K562 (cell line): ENCODE measurements at places on chromosomes 7 and 10. TPM values are rescaled to one million over a fixed set of nuclear protein-coding genes. Genes with fewer than 3 reads are reported as not detected.

TAF3 gene
- total RNA-seq, result 9.2 and 9.6 TPM in 2 replicates

IL15RA gene
- 9.4 and 11.7 TPM in 2 replicates for total RNA-seq

TAC1 gene
- not detected in 2 replicates for total RNA-seq

CHRM2 gene
- 0.04 TPM in 1 of 2 replicates, not detected in the other for total RNA-seq

NHLRC2 gene
- total RNA-seq, result 22.4 and 23.1 TPM in 2 replicates

MYH16 gene
- not detected in 2 replicates for total RNA-seq

SEMA3C gene
- 0.16 TPM in 2 replicates for total RNA-seq

RSPH10B2 gene
- 0.29 TPM in 1 of 2 replicates, not detected in the other for total RNA-seq

FRMPD2 gene
- 0.38 and 0.44 TPM in 2 replicates for total RNA-seq

TRIM74 gene
- not detected in 2 replicates for total RNA-seq

RARRES2 gene
- total RNA-seq, result 1.7 and 1.8 TPM in 2 replicates

KDM7A gene
- total RNA-seq, result 7.6 and 7.8 TPM in 2 replicates

HKDC1 gene
- 0.04 TPM in 1 of 2 replicates, not detected in the other for total RNA-seq

CARD11 gene
- total RNA-seq, result 11.4 and 12.8 TPM in 2 replicates

MLXIPL gene
- 10.2 and 11.8 TPM in 2 replicates for total RNA-seq

CASP2 gene
- 64.8 and 64.9 TPM in 2 replicates for total RNA-seq

GRCh38 chr7:148967602-148968001 is 60.7 kb downstream of the PDIA4 start:
- no peak for DNase-seq

DNA sequence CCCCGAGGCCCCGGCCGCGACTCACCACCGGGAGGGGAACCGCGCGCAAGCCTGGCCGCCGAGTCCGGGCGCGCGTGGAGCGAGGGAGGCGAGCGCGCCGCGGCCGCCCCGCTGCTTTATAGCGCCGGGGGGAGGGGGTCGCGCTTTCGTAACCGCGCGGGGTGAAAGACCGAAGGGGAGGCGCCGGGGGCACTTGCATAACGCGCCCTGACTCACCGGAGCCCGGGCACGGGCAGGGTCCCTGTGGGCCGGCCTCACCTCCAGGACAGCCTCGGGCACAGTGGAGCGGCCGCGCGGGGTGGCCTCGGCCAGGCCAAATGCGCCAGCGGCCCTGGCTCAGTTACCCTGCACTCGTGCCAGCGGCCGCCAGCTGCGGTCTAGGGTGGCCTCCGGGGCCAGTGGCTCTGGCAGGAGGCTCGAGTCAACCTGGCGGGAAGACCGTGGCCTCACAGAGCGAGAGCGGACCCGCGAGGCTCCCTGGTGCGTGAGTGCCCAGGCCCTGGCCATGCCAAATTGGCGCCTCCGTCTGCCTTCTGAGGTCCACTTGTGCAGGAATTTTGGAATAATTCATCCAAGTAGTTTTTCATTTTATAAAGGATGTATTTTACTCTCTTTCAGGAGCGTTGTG is at the start of gene RBP4:
TSS of gene RBP4 (minus strand) at position 90 of the 628 bp plus-strand sequence. CDS start 207 bp downstream, outside the sequence.
- DNase-seq, result no peak

- DNase-seq, result no peak
Measured at GRCh38 chr10:132113206-132113605, 47.5 kb downstream of the JAKMIP3 start.

GRCh38 chr10:92592761-92593618 is at the start of gene KIF11:
Gene KIF11, plus strand, starts transcription at chr10:92593130. Its CDS starts 246 bp downstream, at chr10:92593376.
- DNase-seq, result peak; percentile 97

DNA sequence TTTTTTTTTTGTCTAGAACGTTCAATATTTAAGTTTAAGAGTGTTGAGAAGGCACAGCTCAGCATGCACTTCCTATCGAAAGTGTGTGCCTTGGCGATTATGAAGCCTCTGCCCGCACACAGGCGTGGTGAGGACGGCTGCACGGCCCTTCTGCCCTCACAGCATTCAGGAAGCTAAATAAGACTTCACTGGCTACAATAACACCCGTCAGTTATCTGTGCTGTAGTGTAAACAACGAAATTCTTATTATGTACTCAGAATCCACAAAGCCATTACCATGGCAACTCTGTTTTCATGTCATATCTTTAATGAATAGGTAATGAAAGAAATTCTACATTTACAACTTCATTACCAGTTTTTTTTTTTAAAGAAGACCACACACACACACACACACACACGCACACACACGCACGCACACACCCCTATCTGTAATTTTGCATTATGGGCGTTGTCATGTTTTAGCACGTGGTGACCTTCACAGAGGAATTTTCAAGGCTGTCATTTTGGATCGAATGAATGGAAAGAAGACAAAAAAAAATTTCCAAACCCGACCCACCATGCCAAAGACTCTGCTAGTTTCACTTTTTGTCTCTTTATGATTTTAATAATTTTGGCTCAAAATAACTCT is 254.8 kb upstream of the CTBP2 start:
- DNase-seq, result no peak

GRCh38 chr10:50807851-50808776 is 68.4 kb downstream of the ASAH2B start:
- DNase-seq, result no peak

DNA sequence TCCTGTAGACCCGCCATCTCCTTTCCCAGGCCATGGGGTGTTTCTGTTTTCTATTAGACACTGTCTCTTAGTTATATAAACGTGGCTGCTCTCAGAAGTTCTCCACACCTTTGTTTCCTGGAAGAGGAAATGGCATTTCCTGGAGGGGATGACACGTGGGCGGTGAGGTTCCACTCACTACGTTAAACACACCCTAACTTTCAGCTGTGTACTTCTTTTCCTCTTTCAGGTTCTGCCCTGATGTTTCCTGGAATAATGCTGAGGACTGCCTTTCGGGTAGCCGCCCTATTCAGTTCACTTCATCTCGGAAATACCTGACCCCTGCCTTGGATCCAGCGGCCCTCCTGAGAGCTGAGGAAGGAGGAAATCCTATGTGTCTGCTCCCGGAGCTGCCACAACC is 3.4 kb upstream of the PRKCQ start:
- peak; percentile 73 for DNase-seq

- no peak for DNase-seq
Measured at GRCh38 chr10:125726914-125727313, 7.4 kb downstream of the EDRF1 start.

GRCh38 chr7:6530626-6531491 is 20.4 kb downstream of the GRID2IP start:
- DNase-seq, result peak; percentile 61

DNA sequence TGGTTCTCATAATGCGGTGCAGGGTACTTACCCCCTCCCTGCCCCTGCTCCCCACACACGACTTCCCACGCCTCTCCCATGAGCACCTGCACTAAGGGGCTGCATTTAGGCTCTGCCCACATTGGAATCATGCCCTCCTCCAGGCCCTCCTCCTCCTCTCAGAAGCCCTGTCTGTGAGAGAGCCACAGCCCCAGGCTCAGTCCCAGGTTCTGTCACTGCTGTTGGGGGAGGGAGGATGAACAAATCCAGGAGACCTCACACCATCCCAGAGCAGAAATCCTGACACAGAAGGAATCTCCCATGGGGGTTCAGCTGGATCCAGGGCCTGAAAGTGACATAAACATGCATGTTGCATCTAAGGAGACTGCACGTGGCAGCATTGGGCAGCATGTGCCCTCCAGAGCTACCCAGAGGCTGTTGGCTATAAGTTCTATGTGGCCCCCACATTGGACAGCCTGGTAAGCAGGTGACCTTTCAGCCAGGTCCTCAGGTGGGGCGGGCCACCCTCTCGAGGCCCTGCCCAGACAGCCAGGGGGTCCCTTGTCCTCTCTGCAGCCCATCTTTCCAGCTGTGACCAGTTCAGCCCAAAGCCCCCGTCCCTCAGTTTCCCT is 1.6 kb upstream of the PILRA start:
- no peak for DNase-seq

GRCh38 chr10:50990568-50991455 is 83.5 kb upstream of the PRKG1 start:
- no peak for DNase-seq

- no peak for DNase-seq
Measured at GRCh38 chr10:132820056-132820455, 34.1 kb upstream of the NKX6-2 start.

DNA sequence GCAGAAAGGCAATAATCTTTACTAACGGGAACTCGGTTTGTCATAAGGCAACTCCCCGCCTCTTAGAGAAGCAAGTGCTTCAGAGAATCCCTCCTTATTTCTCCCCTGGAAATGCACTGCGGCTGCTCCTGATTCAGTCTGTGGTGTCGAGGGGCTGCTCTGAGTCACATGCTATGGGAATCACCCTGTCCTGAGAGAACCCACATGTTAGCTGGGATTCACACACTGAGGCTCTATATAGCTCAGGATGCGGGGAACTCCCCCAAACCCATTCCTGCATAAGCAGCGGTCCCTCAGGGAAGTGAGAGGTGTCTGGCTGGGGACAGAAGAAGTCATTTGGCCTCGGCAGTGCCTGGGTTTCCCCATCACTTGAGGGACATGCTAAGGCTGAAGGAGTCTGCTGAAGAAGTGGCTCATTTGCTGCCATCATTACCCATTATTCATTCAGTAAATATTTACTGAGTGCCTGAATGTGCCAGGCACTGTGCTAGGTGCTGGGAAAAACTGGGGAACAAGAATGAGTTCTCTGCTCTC is 87.5 kb downstream of the ATXN7L1 start:
- no peak for DNase-seq

- DNase-seq, result no peak
Measured at GRCh38 chr7:55484834-55485233, 87.5 kb downstream of the VOPP1 start.

DNA sequence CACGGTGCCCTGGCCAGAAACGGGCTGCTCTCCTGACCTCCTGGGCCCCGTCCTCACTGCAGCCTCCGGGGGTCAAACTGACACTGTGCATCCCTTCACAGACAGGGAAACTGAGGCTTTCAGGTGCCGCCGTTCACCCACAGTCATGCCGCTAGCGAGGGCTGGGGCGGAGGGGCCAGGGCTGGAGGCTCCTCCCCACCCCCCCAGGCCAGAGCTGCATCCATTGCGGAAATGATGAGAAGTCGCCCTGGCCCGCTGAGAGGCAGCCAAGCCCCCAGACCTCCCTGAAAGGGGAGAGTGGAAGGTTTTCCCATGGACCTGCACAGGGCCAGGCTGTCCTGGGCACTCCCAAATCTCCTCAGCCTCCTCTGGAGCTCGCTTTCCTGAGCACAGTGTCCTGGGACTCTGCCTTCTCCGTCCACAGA is 16.5 kb upstream of the INPP5A start:
- DNase-seq, result no peak
